ENCODE measurements at places on chromosomes 7 and 10.

DNA sequence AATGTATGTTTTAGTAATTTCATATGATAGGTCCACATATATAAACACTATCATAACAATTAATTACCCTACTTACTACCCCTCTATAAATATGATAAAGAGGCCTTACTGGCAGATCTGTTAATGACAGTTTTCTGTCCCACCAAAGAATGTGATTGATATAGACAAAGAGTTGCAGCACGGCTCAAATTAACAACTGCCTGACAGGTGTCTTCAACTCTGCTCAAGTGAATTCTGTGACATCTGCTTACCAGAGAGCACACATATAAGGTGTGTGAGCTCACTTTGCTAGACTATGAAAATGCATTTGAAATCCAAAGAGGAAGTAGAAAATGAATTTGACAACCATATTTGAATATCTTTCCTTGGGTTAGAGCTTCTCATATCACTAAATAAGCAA, 36.6 kb downstream of the CACNA2D1 start:
- DNase-seq = no peak

DNA sequence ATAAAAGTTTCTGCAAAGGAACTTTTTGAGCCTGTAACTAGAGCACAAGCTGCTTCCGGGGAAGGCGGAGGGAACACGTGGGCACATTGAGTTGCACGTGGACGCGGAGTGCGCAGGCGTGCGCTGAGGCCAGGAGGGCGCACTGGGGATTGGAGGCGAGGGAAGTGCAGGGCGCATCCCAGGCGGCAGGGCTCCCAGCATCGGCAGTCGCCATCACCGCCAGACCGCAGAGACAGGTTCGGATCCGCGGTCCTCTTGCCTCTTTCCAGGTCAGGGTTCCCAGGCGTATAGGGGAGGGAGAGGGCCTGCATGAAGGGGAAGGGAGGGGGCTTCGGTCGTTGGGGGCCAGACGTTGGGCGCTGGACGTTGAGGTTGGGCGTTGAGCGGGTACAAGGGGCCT, at the start of gene TDRD1:
Gene TDRD1 (plus strand): TSS at position 206 of the 400 bp plus-strand sequence. CDS start 8,479 bp downstream, outside the sequence.
- DNase-seq = no peak

GRCh38 chr7:127619681-127620405, 1.9 kb upstream of the PAX4 start:
- no peak for DNase-seq

DNA sequence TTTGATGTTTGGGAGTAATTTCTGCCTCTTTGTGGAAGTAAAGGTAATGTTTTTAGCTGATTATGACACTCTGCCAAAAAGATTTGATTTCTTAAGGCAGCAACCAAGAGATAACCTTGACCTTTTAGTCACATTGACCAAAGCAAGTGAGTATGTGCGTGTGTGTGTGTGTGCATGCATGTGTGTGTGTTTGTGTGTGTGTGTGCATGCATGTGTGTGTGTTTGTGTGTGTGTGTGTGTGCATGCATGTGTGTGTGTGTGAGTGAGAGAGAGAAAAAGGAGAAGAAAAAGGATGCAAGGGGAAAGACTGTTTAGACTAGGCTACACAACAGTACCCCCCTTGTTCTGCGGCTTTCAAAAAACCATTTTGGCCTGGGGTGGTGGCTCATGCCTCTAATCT, 88.1 kb upstream of the NPVF start:
- DNase-seq = no peak

DNA sequence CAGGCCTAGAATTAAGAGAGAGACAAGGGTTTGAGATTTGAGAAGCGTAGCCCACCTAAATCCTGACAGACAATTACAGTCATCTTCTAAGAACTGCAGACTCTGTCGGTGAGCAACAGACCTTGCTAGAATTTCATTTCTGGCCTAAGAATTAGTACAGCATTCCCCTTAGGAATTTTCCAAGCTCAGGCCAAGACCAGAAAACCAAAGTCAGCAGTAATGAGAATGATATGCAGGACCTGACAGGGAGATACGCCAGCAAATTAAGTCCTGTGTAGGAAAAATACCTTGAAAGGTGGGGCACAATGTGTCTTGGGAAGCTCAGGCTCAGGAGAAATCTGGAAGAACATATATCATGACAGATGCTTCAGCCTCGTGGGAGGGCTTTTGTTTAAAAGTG, 52.7 kb upstream of the HERPUD2 start:
- DNase-seq = no peak

DNA sequence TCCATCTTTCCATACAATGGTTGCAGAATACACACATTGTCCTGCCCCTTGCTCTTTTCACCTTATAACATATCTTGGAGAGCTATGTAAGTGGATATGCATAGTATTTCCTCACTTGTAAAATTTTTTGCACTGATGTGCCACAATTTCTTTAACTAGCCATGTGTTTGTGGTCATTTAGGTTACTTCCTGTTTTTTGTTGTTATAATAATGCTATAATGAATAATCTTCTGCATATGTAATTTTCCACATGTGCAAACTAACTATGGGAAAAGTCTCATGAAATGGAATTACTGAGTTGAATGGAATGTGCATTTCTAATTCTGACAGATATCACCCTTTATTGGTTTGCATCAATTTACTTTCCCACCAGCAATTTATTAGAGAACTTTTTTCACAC, 2.8 kb downstream of the TAS2R41 start:
- DNase-seq = no peak

GRCh38 chr7:17545348-17545747, 246.9 kb downstream of the AHR start:
- DNase-seq = no peak

GRCh38 chr7:107253599-107253998, 84.8 kb downstream of the HBP1 start:
- DNase-seq = no peak

DNA sequence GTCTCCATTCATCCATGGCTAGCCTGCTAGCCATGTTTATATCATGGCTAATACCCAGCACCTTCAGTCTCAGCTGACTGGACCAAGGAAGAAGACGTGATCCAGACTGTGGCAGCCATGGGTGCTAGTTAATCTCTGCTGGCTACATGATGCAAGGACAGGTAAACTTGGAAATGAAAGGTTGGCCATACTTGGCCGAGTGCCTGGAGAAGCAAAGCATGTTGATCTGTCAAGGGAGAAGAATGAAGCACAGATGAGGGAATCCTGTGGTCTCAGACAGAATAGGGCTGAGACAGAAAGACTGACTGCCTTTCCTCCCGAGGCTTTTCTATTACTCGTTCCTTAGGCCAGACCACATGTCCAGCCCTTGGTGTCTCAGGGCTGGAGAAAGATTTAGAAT, 41.1 kb downstream of the CPVL start:
- DNase-seq = no peak

GRCh38 chr7:135158874-135159273, 11.0 kb downstream of the TMEM140 start:
- DNase-seq = no peak

DNA sequence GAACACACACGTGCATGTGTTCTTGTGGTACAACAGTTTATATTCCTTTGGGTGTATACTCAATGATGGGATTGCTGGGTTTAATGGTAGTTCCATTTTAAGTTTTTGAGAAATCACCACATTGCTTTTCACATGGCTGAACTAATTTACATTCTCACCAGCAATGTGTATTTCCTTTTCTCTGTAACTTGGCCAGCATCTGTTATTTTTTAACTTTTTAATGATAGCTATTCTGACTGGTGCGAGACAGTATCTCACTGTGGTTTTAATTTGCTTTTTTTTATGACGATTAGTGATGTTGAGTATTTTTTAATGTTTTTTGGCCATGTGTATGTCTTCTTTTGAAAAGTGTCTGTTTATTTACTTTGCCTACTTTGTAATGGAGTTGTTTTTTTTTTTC, 256.6 kb downstream of the ZWINT start:
- DNase-seq = no peak

DNA sequence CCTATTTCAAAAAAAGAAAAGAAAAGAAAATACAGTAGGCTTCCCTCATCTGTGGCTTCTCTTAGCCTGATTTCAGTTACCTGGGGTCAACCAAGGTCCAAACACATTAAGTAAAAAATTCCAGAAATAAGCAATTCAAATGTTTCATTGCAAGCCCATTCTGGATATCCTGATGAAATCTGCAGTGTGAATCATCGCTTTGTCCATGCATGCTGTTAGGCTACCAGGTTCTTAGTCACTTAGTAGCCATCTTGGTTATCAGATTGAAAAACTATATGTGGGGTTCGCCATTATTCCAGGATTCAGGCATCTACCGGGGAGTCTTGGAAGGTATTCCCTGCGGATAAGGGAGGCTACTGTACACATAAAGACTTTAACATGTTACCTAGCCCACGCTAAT, 991 bp upstream of the FAM204A start:
- no peak for DNase-seq

DNA sequence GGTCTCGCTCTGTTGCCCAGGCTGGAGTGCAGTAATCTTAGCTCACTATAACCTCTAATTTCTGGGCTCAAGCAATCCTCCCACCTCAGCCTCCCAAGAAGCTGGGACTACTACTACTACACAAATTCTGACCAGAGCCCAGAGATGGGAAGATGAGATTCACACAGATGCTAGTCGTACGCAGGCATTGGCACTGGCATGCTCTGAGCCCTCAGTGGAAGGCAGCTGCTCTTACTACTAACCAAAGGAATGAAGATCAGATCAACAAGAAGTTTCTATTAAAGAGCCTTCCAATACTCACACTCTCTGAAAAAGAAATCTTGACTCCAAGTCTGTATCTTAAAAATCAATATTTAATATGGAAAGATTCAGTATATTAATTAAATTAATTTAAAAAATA, 10.7 kb downstream of the GDF2 start:
- no peak for DNase-seq

- no peak for DNase-seq
Measured at GRCh38 chr10:70041016-70041415, 11.6 kb upstream of the MACROH2A2 start.

- DNase-seq = no peak
Measured at GRCh38 chr10:132272231-132272971, 35.3 kb downstream of the STK32C start.

DNA sequence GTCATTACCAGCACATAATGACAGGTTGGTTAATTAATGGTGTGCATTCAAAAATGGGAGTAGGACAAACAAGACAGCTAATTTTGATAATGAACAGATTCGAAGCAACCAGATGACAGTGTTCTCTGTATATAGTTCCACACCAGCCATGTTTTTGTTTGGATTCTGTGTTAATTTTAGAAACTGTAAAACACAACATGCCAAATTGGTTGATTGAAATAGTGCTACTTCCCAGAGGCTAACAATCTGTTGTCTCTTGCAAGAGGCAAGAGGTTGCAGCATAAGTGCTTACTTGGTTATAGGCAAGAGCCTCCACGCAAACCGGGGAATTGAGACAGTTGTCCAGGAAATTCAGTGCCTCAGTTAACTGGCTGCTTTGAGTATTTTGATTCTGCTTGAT, 170.2 kb upstream of the HABP2 start:
- no peak for DNase-seq

- no peak for DNase-seq
Measured at GRCh38 chr7:151195616-151196450, 8.8 kb upstream of the ASB10 start.

GRCh38 chr10:100743626-100744135, 1.7 kb upstream of the PAX2 start:
- DNase-seq = peak; percentile 37

- DNase-seq = no peak
Measured at GRCh38 chr10:45425621-45426563, 51.9 kb downstream of the ALOX5 start.

GRCh38 chr10:3741688-3742461, 43.1 kb downstream of the KLF6 start:
- DNase-seq = no peak

- no peak for DNase-seq
Measured at GRCh38 chr10:22369434-22370072, 24.3 kb downstream of the SPAG6 start.

- DNase-seq = no peak
Measured at GRCh38 chr7:111960984-111961383, 245.2 kb downstream of the DOCK4 start.

DNA sequence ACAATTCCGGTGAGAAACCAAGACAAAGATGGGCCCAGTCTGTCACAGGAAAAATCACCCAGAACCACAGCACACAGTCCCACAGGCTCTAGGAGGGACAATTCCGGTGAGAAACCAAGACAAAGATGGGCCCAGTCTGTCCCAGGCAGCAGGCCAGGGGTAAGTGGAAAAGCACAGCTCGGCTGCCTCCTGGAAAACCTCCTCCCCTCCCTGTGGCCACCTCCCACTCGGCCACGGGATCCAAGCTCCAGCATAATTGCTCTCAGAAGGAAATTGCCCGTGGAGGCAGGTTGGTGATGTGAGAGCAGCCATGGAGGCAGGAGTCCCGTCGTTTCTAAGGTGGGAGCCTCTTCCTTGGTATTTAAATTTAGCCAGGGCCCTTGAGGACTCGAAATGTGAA, 95.7 kb downstream of the PLXNA4 start:
- no peak for DNase-seq

- DNase-seq = no peak
Measured at GRCh38 chr7:43652364-43652763, 69.5 kb downstream of the STK17A start.

DNA sequence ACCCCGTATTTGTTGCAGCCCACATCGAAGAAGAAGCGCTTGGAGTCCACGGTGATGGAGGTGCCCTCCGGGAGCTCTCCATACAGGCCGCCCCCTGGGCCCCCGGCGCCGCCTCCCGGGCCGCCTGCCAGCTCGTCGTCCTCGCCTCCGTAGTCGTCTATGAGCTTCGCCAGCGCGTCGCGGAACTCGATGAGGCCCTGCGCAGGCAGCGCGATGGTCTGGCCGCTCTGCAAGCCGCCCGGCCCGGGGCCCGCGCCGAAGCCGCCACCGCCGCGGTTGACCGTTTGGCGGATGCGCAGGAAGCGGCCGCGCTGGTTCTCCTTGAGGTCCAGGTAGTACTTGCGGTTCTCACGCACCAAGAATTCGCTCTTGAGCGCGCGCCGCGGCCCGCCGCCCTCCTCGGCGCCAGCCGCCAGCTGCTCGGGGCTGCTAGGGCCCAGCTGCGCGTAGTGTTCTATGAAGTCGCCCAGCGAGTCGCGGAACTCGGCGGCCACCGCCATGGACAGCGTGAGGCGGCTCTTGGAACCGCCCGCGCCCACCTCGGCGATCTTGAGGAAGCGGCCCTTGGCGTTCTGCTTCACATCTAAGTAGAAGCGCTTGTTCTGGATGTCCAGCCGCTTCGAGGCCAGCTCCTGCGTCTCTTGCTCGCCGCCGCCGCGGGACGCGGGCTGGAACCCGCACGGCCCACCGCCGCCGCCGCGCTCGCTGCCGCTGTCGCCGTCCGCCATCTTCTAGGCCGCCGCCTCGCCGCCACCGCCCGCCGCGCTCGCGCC, 523 bp downstream of the PURB start:
- DNase-seq = peak; percentile 49

- no peak for DNase-seq
Measured at GRCh38 chr7:22252016-22252415, 104.9 kb downstream of the RAPGEF5 start.

- DNase-seq = no peak
Measured at GRCh38 chr7:23410446-23411183, 59.7 kb downstream of the IGF2BP3 start.

GRCh38 chr7:25091176-25091575, 33.9 kb downstream of the CYCS start:
- DNase-seq = no peak

DNA sequence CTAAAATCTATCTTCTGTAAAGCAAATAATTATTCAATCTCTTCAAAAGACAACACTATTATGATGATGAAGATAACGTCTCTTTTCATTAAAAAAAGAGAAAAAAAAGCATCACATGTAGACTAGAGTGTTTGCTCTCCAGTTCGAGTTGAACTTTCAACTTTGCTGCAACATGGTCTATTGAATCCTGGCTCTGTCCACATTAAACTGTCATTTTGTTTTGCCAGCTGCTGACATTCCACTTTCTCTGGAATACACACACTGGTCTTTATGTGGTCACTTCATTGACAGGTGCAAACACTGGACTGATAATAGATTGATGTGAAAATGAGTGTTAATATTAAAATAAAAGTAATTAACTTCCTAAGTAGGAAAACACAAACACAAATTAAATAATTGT, 61.7 kb downstream of the PTF1A start:
- DNase-seq = peak; percentile 72

Data from SHP77 (cell line).